Neural progenitor cell (in vitro differentiated cells): ENCODE measurements at places on chromosomes 7 and 10. TPM values are rescaled to one million over a fixed set of nuclear protein-coding genes. Genes with fewer than 3 reads are reported as not detected.

Gene CELF2
- total RNA-seq, result 31.6 and 33.8 TPM in 2 replicates

DNA sequence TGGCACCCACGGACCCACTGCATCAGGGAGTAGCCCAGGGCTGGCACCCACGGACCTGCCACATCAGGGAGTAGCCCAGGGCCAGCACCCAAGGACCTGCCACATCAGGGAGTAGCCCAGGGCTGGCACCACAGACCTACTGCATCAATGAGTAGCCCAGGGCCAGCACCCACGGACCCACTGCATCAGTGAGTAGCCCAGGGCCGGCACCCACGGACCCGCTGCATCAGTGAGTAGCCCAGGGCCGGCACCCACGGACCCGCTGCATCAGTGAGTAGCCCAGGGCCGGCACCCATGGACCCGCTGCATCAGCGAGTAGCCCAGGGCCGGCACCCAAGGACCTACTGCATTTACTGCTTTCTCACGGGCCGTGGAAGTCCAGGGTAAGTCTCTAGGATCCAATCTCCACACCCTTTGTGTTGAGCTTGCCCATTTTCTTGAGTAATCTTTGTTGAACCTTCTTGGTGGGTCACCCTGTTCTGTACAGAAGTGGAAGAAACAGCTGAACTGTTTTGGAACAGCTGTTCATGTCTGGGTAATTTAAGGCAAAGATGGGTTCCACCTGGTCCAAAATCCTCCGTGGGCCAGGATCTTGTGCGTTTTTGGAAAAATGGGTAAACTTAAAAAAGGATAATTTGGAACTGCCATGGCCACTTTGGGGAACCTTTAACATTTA is 69.0 kb downstream of the VIPR2 start:
- no peak overlapping the region for H3K27ac ChIP-seq
- H3K36me3 ChIP-seq, result no peaks in the 10 kb centered on the region
- DNase-seq, result no peak
- no peaks in the 10 kb centered on the region for H3K27me3 ChIP-seq

- H3K4me3 ChIP-seq, result no peak overlapping the region
- DNase-seq, result peak; percentile 51
- no peaks in the 10 kb centered on the region for H3K4me1 ChIP-seq
These were observed 8.2 kb upstream of the CLDN4 start for GRCh38 chr7:73822319-73823173.

DNA sequence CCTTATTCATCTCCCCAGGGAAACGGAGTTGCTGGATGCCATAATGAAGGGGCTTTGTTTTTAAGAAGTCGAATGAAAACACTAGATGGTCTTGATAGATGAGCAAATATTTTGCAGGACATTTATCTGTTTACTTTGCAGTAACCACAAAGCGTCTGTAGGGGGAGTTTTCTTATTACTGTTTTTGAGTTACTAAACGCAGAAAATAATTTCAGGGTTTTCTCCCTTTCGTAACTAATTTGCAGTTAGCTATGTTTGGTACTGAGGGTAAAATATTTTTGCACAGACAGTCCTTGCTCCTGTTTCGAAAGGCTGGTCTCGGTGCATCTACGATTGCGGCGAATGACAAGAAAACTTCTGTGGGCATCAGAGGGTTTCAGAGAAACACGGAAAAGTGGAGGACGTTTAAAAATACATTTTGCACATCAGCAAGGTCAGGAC is 505.6 kb upstream of the MKI67 start:
- H3K4me3 ChIP-seq, result no peak overlapping the region
- H3K36me3 ChIP-seq, result no peaks in the 10 kb centered on the region
- peak; percentile 51 for DNase-seq

GRCh38 chr10:4519658-4520402 is 306.2 kb upstream of the AKR1E2 start:
- H3K4me3 ChIP-seq, result no peak overlapping the region
- no peak overlapping the region for H3K27ac ChIP-seq
- H3K36me3 ChIP-seq, result no peaks in the 10 kb centered on the region
- no peaks in the 10 kb centered on the region for H3K27me3 ChIP-seq
